GM13976 (cell line): ENCODE measurements at places on chromosomes 12 and 14.

DNA sequence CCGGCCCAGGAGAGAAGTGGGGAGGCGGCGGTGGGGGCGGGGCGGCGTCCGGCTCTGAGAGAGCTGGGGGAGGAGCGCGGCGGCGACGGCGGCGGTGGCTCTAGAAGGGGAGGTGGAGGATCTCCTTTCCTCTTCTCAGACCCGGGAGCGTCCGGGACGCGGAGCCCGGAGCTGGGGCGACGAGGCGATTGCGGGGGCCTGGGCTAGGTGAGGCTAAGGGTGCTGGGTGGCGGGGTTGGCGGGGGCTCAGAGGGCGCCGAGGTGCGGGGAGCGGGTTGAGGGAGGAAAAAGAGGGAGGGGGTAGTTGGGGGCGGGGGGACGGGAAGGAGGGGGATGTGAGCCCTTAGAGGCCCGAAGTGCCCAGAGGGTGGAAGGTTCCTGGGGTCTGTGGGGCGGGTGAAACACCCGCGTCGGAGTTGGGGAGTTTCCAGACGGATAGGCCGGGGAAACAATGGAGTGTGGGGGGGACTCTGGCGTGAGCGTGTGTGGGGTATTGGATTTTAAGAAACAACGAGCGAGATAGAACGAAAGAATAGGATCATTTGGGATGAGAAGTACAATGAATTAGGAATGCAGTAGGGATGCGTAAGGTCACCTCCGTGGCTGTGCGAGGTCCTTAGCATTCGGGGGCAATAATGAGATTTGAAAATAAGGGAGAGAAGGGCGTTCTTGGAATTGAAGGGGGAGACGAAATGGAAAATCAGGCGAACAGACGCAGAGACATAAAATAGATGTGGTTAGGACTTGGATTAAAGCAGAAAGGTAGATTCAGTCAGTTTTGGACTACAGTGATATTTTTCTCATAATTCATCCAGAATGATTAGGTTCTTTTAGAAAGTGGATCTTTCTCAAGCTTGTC is at the start of gene SPATS2:
SPATS2 (plus strand) TSS at position 82 of the 859 bp plus-strand sequence. CDS start 93,551 bp downstream, outside the sequence.
- no peak for DNase-seq

- DNase-seq: no peak
Observed at GRCh38 chr12:46459861-46460545, 87.4 kb upstream of the SLC38A2 start.

GRCh38 chr12:107349008-107349747 is 255.8 kb upstream of the CRY1 start:
- no peak for DNase-seq

GRCh38 chr14:85622106-85622505 is 92.2 kb downstream of the FLRT2 start:
- no peak for DNase-seq

GRCh38 chr12:131466306-131466705 is 244.6 kb upstream of the SFSWAP start:
- DNase-seq: no peak

GRCh38 chr12:47841501-47841900 is 21.8 kb upstream of the HDAC7 start:
- DNase-seq: no peak

GRCh38 chr12:130804216-130804615 is 34.8 kb downstream of the STX2 start:
- DNase-seq: no peak

- no peak for DNase-seq
Observed at GRCh38 chr14:87161502-87161901, 831.5 kb downstream of the GALC start.

DNA sequence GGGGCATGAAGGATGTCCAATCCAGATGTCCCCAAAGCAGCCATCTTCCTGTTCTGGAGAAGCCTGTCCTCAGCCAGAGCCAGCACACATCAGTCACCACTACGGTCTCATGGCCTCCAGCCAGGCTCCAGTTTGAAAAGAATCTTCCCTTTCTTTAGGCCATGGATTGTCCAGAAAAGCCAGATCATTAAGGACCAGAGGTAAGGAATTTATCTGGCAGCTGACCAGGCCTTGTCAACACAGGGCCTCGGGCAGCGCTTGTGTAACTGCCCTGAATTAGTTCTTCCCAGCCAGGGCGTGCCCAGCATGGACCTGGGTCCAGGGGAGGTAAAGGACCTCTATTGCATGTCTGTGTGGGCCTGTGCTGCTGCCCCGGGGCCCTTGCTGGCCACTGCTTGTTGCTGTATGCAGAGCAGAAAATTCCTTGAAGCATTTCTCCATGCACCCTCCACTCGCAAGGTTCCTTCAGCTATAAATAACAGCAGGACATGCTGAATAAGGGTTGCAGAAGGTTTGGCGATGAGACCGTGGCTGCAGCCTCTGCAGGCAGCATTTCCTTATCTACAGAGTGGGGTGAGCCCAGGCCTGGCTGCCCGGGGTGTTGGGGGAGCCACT is 21.7 kb upstream of the VPS37B start:
- no peak for DNase-seq

DNA sequence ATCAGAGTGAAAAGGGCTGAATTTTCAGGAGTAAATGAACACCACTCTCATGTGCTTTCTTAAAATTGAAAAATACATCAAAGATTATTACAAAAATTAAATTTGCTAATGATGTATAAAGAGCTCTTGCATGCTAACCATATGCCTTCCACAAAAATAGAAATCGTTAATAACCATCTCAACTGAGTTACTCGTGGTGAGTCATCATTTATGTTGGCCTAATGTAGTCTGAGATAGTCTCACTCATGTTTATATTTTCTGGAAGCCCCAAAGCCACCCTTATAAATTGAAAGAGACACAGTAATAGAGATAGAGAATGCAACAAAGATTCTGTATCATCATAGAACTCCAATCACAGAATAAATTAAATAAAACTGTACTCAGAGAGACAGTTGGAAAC is 131.2 kb downstream of the KCNH5 start:
- no peak for DNase-seq

GRCh38 chr12:107597695-107598410 is 87.7 kb upstream of the PWP1 start:
- DNase-seq: no peak
